ENCODE measurements at places on chromosomes 3 and 15.

GRCh38 chr15:93179072-93179471, 90.1 kb upstream of the RGMA start:
- no peak for DNase-seq

- DNase-seq: peak; percentile 60
Observed at GRCh38 chr15:90598031-90598577, 68.4 kb downstream of the CRTC3 start.

- no peak for DNase-seq
Observed at GRCh38 chr3:155504682-155505081, 211.2 kb upstream of the STRIT1 start.

GRCh38 chr15:26722621-26723160, 50.2 kb downstream of the GABRB3 start:
- no peak for DNase-seq

GRCh38 chr3:38374221-38374620, 27.6 kb downstream of the XYLB start:
- no peak for DNase-seq

- no peak for DNase-seq
Observed at GRCh38 chr3:114272271-114272670, 21.6 kb upstream of the TIGIT start.

DNA sequence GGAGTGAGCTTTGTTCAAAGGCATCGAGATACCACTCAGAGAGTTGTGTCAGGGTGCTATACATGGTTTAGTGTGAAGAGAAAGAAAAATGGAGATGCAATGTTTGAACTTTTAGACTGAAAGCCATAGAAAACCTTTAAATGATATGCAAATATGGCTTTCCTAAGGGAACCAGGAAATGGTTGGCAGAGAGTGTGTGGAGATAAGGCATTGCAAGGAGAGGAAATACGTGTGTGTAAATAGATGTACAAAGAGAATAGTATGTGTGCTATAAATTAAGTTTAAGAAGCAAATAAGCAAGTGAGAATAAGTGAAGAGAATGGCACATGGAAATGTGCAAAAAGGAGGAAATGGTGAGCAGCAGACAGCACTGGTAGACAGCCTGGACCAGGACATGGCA, 198.1 kb downstream of the SLC9A9 start:
- no peak for DNase-seq

GRCh38 chr3:25427155-25427554, 908 bp upstream of the RARB start:
- no peak for DNase-seq

- DNase-seq: no peak
Observed at GRCh38 chr3:134345202-134345601, 29.0 kb downstream of the AMOTL2 start.

DNA sequence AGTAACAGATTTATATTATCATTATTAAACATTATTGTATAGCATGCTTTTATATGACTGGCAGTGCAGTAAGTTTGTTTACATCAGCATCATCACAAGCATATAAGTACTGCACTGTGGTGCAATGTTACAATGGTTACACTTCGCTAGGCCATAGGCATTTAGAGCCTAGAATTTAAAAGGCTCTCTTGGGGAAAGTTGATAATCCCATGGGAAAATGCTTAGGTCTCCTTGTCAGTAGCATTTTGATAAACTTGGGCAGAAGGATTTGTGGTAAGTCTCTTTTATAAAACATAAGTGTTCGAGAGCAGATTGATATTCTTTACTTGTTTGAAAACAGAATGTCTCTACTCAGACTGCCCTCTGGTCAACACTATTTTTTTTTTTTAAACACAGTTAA, 7.5 kb downstream of the DTWD1 start:
- no peak for DNase-seq

GRCh38 chr3:37519236-37519635, 342.4 kb upstream of the CTDSPL start:
- DNase-seq: no peak

GRCh38 chr15:71392861-71393283, 277.6 kb downstream of the THSD4 start:
- DNase-seq: no peak
